Pancreas (tissue), 10 donors: ENCODE measurements at places on chromosomes 16 and 17. TPM values are rescaled to one million over a fixed set of nuclear protein-coding genes. Genes with fewer than 3 reads are reported as not detected.
A peak's percentile ranks its signal among the peaks of the same experiment; 100 is the strongest.

DNA sequence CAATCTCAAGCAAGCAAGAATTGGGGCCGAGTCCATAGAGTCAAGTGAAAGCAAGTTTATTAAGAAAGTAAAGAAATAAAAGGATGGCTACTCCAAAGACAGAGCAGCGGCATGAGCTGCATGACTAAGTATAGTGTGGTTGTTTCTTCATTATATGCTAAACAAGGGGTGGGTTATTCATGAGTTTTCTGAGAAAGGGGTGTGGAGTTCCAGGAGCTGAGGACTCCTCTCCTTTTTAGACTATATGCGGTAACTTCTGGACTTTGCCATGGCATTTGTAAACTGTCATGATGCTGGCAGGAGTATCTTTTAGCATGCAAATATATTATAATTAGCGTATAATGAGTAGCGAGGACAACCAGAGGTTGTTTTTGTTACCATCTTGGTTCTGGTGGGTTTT is 819.9 kb downstream of the KCNJ2 start:
- H3K36me3 ChIP-seq = no peaks in the 10 kb centered on the region
- DNase-seq = no peak
- no peak overlapping the region for H3K4me3 ChIP-seq
- no peak overlapping the region for H3K27ac ChIP-seq
- H3K4me1 ChIP-seq = no peaks in the 10 kb centered on the region
- no peaks in the 10 kb centered on the region for H3K27me3 ChIP-seq

DNA sequence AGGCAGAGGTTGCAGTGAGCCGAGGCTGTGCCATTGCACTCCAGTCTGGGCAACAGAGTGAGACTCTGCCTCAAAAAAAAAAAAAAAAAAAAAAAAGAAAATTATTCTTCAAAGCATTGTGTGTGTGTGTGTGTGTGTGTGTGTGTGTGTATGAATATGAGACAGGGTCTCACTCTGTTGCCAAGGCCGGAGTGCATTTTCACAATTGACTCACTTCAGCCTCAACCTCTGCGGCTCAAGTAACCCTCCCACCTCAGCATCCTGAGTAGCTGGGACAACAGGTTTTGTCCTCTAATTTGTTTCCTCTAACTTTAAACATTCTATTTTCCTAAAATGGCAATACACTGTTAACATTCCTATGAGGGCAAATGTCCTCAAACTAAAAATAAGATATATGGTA is 7.7 kb downstream of the FBXO47 start:
- no peaks in the 10 kb centered on the region for H3K36me3 ChIP-seq
- no peak overlapping the region for H3K4me3 ChIP-seq
- no peak overlapping the region for H3K27ac ChIP-seq
- no peaks in the 10 kb centered on the region for H3K4me1 ChIP-seq

GRCh38 chr16:8874388-8874787 is 5.6 kb upstream of the CARHSP1 start:
- no peak overlapping the region for H3K27ac ChIP-seq
- no peak for DNase-seq
- no peaks in the 10 kb centered on the region for H3K4me1 ChIP-seq
- no peak overlapping the region for H3K4me3 ChIP-seq

DNA sequence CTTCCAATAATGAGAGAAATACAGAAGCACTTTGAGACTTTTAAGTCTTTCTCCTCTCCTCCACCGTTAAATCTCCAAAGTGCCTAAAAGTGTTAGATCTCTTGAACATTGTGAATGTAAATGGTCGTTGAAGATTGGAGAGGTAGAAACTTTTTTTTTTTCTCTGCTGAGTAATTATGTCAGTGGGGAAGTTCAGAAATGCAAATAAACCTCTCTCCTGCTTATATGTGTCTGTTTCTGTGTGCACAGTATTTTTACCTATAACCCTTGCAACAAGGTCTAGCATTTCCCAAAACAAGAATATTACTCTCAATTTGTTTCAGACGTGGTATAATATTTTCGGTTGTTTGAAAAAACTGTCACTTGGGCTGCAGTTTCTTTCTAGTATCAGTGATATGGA is 833.6 kb upstream of the CDH8 start:
- H3K36me3 ChIP-seq = no peaks in the 10 kb centered on the region
- H3K4me1 ChIP-seq = no peaks in the 10 kb centered on the region
- no peak overlapping the region for H3K27ac ChIP-seq

GRCh38 chr17:72634621-72635020 is 457.9 kb downstream of the SLC39A11 start:
- DNase-seq = no peak
- H3K4me3 ChIP-seq = no peak overlapping the region
- peaks cover 5% of the 10 kb centered on the region for H3K4me1 ChIP-seq
- H3K27me3 ChIP-seq = no peaks in the 10 kb centered on the region
- no peak overlapping the region for H3K27ac ChIP-seq

- no peak overlapping the region for H3K4me3 ChIP-seq
- no peak for DNase-seq
- H3K27ac ChIP-seq = no peak overlapping the region
- H3K27me3 ChIP-seq = no peaks in the 10 kb centered on the region
- no peaks in the 10 kb centered on the region for H3K36me3 ChIP-seq
Observed at GRCh38 chr17:77580531-77581270, 377.8 kb upstream of the TNRC6C start.

DNA sequence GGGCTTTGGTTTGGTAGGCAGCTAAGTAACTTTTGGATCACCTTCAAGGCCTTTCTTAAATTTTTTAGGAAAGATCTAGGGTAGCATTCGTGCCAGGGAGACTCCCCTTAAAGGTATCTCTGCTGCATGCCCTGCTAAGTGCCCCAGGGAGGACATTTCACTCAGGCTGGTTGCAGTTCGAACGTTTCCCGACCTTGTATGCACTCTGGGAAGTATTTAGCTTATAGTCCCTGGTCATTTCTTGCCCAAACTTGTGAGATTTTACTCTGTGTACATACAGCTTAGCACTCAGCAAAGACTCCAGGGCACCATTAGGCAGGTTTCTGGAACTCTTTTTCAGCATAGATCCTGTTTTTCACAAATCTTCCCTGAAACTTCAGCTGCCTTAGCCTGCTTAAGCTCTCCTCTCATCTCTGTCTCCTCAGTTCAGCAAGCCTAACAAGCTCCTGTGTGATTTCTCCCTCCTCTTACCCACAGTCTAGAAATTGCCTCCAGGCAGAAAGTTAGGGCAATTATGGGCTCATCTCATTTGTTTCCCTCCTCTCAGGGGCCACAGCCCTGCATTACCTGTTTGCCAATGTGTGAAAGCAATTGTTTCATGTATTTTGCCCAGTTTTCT is 84.6 kb downstream of the MRTFB start:
- no peaks in the 10 kb centered on the region for H3K4me1 ChIP-seq
- H3K4me3 ChIP-seq = no peak overlapping the region
- H3K36me3 ChIP-seq = no peaks in the 10 kb centered on the region
- no peaks in the 10 kb centered on the region for H3K27me3 ChIP-seq
- no peak overlapping the region for H3K27ac ChIP-seq

- no peak for DNase-seq
- no peaks in the 10 kb centered on the region for H3K27me3 ChIP-seq
- no peaks in the 10 kb centered on the region for H3K36me3 ChIP-seq
- H3K27ac ChIP-seq = no peak overlapping the region
Observed at GRCh38 chr16:87800497-87800896, 34.7 kb upstream of the KLHDC4 start.

DNA sequence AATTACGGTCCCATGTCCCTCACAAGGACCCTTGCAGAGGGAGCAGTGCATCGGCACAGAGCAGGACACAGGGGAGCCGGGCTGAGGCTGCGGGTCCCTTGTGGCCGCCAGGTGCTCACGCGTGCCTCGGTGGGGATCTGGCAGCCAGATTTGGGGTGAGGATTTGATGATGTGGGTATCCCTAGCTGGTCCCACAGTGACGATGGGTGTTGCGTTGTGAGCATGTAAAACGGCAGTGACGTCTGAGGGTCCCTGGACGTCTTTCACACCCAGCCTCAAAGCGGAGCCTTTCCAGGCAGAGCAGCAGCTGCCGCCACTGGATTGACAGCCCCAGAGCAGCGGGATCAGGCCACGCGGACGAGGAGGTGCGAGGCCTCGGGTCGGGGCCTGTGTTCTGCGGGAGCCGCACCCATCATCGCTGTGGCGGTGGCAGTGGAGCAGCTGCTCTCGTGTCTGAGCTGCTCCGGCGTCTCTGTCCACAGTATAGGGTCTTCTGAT is 54.6 kb downstream of the WDR45B start:
- peak overlapping the region; percentile 41 for H3K4me3 ChIP-seq
- peak overlapping the region; percentile 81 for H3K27ac ChIP-seq
- peak; percentile 86 for DNase-seq

GRCh38 chr16:82201351-82201750 is 31.3 kb upstream of the MPHOSPH6 start:
- H3K27me3 ChIP-seq = no peaks in the 10 kb centered on the region
- no peaks in the 10 kb centered on the region for H3K4me1 ChIP-seq
- DNase-seq = no peak
- no peak overlapping the region for H3K4me3 ChIP-seq
- no peak overlapping the region for H3K27ac ChIP-seq
- no peaks in the 10 kb centered on the region for H3K36me3 ChIP-seq

- no peaks in the 10 kb centered on the region for H3K27me3 ChIP-seq
- H3K4me1 ChIP-seq = no peaks in the 10 kb centered on the region
- no peak for DNase-seq
- peak overlapping the region; percentile 42 for H3K4me3 ChIP-seq
- H3K27ac ChIP-seq = no peak overlapping the region
Observed at GRCh38 chr17:35448899-35449227, 297 bp upstream of the SLFN13 start.

- no peaks in the 10 kb centered on the region for H3K27me3 ChIP-seq
- DNase-seq = no peak
- no peaks in the 10 kb centered on the region for H3K4me1 ChIP-seq
- H3K27ac ChIP-seq = no peak overlapping the region
- no peaks in the 10 kb centered on the region for H3K36me3 ChIP-seq
- no peak overlapping the region for H3K4me3 ChIP-seq
Observed at GRCh38 chr17:56185491-56186221, 32.4 kb downstream of the ANKFN1 start.

GRCh38 chr16:75000481-75001081 is 1.8 kb downstream of the ZNRF1 start:
- no peak overlapping the region for H3K27ac ChIP-seq
- peak overlapping the region; percentile 87 for H3K4me3 ChIP-seq
- H3K36me3 ChIP-seq = no peaks in the 10 kb centered on the region
- DNase-seq = no peak
- H3K4me1 ChIP-seq = peaks cover 7% of the 10 kb centered on the region

The SMIM36 gene
- not detected for total RNA-seq

The SDK2 gene
- 0.14 TPM for total RNA-seq

The ATP2A3 gene
- total RNA-seq = 60.3 TPM

The PPY gene
- total RNA-seq = 46.0 TPM

The MARCHF10 gene
- total RNA-seq = 0.23 TPM

The ORMDL3 gene
- 66.8 TPM for total RNA-seq

The ACLY gene
- total RNA-seq = 53.3 TPM
